Stimulated activated CD4-positive, alpha-beta T cell treated with anti-CD3 and anti-CD28 coated beads, Interleukin-15, amount 100 ng/mL, for 1 hour (primary cell): ENCODE measurements at places on chromosomes 16 and 17.

- DNase-seq, result no peak
These were observed 4.8 kb downstream of the METRNL start for GRCh38 chr17:83084214-83084613.

DNA sequence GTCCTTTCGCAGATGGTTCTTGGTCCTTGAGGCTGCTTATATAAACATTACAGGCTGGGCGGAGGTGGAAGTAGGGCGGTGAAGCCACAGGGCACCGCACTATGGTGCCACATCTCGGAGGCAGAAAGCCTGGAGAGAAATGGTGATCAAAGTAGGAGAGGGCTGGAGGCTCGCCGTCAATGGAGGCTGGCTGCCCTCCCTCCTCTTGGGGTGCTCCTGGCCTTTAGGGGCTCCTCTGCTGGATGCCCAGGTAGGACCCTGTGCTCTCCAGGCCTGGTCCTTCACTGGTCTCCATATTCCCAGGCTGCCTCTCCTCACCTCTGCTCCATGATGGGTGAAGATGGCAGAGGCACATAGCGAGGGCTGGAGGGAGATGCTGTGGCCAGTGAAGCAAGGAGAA lies 2.1 kb upstream of the TLCD2 start:
- DNase-seq, result no peak

- DNase-seq, result no peak
These were observed 100.7 kb upstream of the CHMP6 start for GRCh38 chr17:80890921-80891396.

- no peak for DNase-seq
These were observed 45.8 kb downstream of the ESRP2 start for GRCh38 chr16:68190081-68190480.

GRCh38 chr16:852451-853185 lies 52.1 kb upstream of the GNG13 start:
- DNase-seq, result no peak

DNA sequence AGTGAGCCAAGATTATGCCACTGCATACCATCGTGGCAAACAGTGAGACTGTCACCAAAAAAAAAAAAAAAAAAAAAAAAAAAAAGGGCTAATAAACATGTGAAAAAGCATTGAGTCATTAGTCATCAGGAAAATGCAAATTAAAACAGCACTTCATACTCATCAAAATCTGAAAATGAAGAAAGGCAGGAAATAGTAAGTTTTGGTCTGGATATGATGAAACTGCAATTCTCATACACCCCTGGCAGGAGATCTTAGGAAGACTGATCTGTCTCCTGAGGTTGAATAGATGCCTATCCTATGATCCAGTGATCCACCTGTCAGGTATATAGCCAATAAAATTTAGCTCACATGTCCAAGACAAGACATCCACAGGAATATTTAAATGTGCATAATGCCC lies 212.7 kb downstream of the CPPED1 start:
- no peak for DNase-seq
